ENCODE measurements at places on chromosomes 2 and 18.

- no peak for DNase-seq
Measured at GRCh38 chr2:156457523-156458517, 21.6 kb downstream of the GPD2 start.

DNA sequence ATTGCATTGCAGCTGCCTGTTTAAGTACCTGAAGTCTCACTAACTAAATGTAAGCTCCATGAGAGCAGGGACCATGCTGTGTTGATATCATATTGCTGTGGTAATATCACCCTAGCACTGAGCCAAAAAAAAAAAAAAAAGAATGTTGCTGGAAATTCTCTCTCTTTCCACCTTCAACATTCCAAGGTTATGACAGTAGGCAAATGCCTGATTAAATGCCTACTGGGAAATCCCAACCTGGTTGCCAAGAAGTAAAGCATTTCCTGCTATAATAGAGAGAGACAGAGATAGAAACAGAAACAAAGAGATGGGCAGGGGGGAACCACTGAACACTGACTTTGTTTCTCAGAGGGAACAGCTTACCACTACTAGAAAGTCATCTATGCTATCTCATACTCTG lies 1604.2 kb downstream of the LRP1B start:
- DNase-seq = no peak

DNA sequence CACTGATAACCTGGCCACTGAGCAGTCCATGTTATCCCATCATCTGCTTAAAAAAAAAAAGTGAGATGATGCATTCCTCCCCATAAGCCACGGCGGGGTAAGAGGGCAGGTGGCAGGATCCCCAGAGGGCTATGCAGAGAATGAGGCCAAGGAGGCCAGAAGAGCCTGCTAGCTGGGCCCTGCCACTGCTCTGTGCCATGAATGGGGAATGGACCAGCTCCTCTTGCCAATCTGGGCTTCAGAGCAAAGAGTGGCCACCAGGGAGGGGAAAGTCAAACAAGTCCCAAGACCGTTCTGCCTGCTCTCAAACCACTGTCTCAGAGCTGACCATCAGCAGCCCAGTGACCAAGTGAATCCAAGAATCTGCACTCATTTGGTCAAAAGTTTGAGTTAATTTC lies 202.4 kb downstream of the TWIST2 start:
- DNase-seq = no peak

GRCh38 chr2:190996338-190996946 lies 17.5 kb downstream of the STAT1 start:
- no peak for DNase-seq

- DNase-seq = no peak
Measured at GRCh38 chr2:234631646-234632514, 135.0 kb upstream of the ARL4C start.

DNA sequence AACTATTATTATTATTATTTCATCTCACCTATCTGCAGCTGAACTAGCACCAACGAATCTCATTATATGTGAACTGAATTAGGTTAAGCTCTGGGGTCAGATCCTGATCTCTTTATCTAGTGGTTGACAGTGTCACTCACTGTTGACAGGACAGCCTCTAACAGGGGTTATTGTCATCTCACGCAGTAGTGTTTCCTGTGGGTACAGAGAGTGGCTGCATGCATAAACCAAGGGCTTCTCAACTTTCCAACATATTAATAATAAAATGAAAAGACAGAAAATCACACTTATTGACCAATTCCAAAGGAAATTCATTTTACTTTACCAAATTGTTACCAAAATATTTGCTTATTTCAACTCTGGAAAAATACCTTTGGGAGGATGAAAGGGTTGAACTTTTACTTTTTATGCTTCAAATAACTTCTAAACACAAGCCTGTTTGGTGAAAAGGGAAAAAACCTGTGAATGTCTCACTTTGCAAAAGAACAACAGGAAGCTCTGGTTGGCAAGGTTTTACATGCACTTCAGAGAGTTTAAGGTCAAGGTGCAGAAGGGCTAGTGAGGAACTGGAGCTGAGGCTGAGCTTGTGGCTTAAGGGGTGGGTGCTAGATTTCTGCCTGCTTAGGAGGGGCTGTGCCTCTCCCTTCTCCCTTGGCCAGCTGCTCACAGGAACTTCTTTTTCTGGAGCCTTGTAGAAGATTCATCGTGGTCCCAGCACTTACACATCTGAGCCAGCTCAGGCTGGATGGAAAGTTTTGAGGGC lies 72.6 kb downstream of the CTAGE1 start:
- DNase-seq = no peak

DNA sequence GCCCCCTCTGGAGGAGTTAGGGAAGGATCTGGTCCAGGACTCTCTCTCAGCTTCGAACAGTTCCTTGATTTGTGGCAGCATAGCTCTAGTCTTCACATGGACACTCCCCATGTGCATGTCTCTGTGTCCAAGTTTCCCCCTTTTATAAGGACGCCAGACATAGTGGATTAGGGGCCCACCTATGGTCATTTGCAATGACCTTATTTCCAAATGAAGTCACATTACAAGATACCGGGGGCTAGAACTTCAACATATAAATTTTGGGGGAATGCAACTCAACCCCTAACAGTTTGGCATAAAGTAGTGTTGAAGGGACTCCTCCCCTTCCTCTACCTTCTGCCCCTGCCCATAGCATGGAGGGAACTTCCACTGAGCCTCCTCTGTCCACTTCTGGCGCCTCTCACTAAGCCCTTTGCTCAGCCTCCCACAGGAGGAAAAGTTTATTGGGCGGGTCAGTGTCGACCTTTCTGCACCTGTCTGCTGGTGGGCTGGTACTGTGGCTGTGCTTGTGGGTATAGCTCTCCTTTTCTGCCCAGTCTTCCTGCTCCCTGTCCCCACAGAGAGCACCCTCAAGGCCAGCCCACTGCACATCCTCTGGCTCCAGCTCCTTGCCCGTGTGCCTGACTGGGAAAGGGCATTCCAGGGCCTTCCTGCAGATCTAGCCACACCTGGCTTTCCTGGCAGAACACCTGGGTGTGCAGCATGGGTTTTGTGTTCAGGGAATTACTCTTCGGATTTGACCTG lies 5.5 kb downstream of the FABP1 start:
- no peak for DNase-seq

DNA sequence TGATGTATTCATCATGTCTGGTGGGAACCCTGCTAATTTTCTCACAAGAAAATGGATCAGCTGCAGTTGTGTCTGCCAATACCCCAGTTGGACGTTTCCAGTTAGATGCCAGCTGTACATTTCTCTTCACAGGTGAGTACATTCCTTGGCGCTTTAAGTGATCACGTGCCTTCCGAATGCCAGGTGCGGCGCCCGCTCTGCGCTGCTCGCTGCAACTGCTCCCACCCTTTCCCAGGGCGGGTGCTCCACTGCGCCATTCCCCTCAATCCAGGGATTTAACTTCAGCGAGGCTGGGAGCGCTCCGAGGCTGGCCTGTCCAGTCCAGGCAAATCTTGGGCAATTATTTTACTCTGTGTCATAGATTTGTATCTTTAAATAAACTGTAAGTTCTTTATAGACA lies 225.0 kb upstream of the RAB6C start:
- DNase-seq = no peak

- no peak for DNase-seq
Measured at GRCh38 chr2:163466331-163467250, 269.2 kb downstream of the FIGN start.

- DNase-seq = no peak
Measured at GRCh38 chr2:238380785-238381184, 45.9 kb upstream of the ASB1 start.

DNA sequence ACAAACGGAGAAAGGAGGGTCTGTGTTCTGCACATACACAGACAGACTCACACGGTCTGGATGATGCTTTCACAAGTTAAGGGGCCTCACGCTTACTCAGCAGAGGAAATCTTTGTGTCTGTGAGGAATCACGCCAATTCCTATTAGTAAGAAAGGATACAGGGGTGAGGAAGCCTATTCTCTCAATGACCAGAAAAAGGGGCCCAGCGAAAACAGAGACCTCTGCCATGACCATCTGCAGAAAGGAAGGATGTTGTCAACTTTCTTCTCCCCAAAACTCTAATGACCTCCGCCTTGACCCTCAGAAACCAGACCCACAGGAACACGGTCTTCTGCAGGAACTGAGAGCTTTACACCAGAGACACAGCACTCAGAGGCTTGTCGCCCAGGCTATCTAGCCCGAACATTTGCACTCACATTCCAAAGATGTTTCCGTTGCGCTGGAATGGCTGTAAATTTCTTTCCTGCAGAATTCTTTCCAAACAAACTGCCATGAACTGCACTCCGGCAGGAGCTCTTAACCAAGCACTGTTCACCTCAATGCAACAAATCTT lies 186.3 kb downstream of the TCF4 start:
- peak; percentile 51 for DNase-seq

DNA sequence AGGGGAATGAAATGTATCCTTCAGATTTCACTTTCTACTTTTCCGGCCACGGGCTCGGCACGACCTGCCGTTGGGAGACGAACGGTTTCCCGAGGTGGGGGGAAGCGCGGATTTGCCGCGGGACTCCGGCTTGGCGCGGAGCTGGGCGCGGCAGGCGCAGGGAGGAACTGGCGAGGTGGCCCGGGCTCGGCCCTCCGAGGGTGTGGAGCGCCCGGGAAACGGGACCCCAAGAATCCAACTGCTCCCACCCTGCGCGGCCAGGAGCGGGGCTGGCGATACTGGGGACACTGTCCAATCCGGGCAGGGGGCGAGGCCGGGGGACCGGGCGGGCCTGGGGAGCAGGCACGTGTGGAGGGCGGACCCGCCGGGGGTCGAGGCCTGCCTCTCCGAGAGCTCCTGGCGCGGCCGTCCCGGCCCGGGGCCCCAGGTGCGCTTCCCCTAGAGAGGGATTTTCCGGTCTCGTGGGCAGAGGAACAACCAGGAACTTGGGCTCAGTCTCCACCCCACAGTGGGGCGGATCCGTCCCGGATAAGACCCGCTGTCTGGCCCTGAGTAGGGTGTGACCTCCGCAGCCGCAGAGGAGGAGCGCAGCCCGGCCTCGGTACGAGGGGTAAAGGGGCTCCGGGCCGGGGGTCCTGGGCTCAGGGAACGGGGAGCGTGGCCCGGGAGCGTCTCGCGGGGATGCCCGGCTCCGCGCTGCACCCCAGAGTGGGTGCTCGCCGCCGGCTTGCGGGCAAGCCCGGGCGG lies at the start of gene ANXA4:
ANXA4 (plus strand) TSS at position 560 of the 747 bp plus-strand sequence. CDS start 39,432 bp downstream, outside the sequence.
- peak; percentile 65 for DNase-seq

- DNase-seq = peak; percentile 73
Measured at GRCh38 chr2:40451918-40452605, at the start of gene SLC8A1. TSS of gene SLC8A1 (minus strand) at chr2:40452090.

DNA sequence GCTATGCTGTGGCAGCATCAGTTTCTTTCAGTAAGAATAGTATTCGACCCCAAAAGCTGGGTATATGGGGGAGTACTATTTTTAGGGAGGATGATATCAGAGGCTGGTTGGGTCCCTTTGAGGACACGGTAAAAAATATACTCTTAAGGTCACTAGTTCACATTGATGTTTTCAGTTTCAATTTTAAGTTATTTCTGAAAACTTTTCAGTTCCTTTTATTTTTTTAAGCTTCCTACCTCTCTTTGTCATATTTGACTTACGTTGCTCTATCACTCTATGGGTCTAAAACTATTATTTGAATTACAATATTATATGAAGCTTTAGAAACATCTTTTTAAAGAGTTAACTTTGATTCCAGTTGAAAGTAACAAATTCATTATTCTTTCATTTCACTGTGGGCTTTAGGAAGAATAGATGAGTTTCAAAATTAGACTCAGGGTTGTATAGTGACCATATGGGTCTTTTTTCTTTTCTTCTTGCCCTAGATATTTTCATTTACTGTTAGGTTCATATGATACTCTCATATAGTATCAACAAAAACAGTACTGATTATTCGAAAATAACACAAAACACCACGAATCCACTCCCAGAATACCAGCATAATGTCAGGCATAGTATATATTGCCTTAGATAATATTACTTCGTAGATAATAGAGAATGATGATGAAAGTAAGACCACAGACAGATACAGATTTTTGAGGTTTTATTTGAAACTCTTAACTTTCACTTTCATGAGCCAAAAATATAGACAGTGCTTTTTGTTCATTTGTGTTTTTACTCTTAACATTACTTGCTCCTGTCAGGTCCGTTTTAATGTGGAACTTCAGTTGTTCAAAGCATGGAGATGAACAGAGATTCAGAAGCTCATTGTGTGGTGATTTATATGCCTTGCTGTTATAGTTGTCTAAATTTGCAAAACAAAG lies 9.8 kb downstream of the RMDN2 start:
- DNase-seq = no peak

GRCh38 chr2:207049122-207049521 lies 109.8 kb downstream of the CPO start:
- DNase-seq = no peak

DNA sequence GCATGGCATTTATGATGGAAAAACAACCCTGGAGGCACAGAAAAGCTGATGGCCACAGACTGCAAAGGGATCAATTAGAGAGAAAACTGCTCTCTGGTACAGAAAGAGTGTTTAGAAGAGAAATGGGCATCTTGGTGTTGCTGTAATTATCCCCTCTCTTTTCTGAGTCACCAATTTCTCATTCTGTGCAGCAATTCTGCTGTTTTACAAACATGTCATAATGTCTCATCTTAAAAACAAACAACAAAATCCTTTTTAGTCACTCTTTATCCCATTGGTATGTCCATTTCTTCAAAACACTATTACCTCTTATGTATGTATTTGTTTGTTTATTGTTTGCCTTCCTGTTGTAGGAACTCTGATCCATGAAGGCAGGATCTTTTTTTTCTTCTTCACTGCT lies 73.9 kb upstream of the HK2 start:
- DNase-seq = no peak

GRCh38 chr2:85394261-85394681 lies 15.9 kb downstream of the CAPG start:
- no peak for DNase-seq

DNA sequence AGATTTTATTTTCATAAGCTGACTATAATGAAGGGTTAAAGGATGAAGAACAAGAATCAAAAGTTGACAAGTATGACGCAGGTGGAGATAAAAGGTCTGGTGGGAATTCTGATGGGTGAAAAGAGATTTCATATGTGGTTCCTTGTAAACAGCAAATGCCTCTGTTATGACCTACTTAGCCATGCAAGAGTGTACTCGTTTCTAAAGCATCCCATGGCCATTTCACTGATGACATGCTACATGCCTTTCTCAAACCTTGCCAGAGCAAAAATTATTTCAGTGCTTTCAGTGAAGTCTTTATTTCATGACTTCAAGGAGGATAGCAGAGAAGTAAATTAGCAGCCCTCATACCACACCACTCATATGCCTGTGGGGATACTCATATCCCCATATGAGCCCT lies 71.7 kb downstream of the FEZ2 start:
- no peak for DNase-seq

DNA sequence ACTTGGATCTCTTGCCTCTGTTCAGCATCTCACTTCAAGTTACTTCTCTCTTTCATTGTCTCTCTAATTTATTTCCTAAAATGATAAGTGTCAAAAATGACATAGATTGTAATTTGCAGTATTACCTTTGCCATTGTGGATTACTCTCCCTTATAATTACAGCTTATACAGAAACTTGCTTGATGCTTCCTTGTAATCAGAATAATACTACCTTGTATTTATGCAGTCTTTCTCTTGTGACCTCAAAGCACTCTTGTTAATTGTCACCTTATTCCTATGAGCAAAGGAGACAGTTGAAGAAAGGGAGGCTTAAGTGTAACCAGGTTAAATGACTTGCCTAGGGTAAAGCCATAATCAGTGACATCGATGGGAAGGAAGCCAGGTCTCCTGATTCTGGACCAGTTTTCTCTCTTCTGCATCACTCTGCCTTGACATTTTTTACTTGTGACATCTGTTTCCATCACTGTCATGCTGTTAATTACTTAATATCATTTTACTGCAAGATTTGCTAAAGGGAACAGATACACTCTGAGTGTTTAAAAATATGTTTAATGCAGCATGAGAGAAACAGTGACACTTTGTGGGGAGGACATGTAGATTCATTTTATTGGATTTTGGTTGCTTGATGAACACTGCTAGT lies 388.6 kb downstream of the PARD3B start:
- no peak for DNase-seq

- no peak for DNase-seq
Measured at GRCh38 chr2:164760179-164760578, 81.4 kb downstream of the COBLL1 start.

Data from nephron progenitor cell (in vitro differentiated cells).